Bladder microvascular endothelial cell (primary cell): ENCODE measurements at places on chromosomes 12 and 14. TPM values are rescaled to one million over a fixed set of nuclear protein-coding genes. Genes with fewer than 3 reads are reported as not detected.

FAM90A1 gene
- total RNA-seq, result not detected in 2 replicates

SCN8A gene
- 0.32 and 0.76 TPM in 2 replicates for total RNA-seq

DMAC2L gene
- total RNA-seq, result 4.5 and 4.7 TPM in 2 replicates

ENDOU gene
- under 0.01 and 0.13 TPM in 2 replicates for total RNA-seq

NFE2 gene
- total RNA-seq, result not detected in 2 replicates

KLRC4 gene
- not detected in 2 replicates for total RNA-seq

OR4K15 gene
- total RNA-seq, result not detected in 2 replicates

ARHGAP9 gene
- total RNA-seq, result under 0.01 TPM in 1 of 2 replicates, not detected in the other

RNF212B gene
- not detected in 2 replicates for total RNA-seq

CLEC4D gene
- not detected in 2 replicates for total RNA-seq

SAMD4A gene
- total RNA-seq, result 25.7 and 120 TPM in 2 replicates

DNAJC22 gene
- 0.16 and 0.94 TPM in 2 replicates for total RNA-seq

INSM2 gene
- total RNA-seq, result 0.06 TPM in 1 of 2 replicates, not detected in the other

PYGL gene
- 50.8 and 64.4 TPM in 2 replicates for total RNA-seq

LPAR5 gene
- total RNA-seq, result not detected in 2 replicates

STXBP6 gene
- 0.16 and 1.4 TPM in 2 replicates for total RNA-seq

CCDC88C gene
- 24.8 and 33.9 TPM in 2 replicates for total RNA-seq

PMCH gene
- not detected in 2 replicates for total RNA-seq

SLC6A13 gene
- 0.13 TPM in 1 of 2 replicates, not detected in the other for total RNA-seq

SERPINA9 gene
- not detected in 2 replicates for total RNA-seq

GPRC5A gene
- 2.9 and 4.9 TPM in 2 replicates for total RNA-seq

MYRFL gene
- not detected in 2 replicates for total RNA-seq

AICDA gene
- not detected in 2 replicates for total RNA-seq
